ENCODE measurements at places on chromosomes 1 and 21.

- no peak for DNase-seq
Measured at GRCh38 chr21:35041122-35041521, 8.0 kb downstream of the RUNX1 start.

DNA sequence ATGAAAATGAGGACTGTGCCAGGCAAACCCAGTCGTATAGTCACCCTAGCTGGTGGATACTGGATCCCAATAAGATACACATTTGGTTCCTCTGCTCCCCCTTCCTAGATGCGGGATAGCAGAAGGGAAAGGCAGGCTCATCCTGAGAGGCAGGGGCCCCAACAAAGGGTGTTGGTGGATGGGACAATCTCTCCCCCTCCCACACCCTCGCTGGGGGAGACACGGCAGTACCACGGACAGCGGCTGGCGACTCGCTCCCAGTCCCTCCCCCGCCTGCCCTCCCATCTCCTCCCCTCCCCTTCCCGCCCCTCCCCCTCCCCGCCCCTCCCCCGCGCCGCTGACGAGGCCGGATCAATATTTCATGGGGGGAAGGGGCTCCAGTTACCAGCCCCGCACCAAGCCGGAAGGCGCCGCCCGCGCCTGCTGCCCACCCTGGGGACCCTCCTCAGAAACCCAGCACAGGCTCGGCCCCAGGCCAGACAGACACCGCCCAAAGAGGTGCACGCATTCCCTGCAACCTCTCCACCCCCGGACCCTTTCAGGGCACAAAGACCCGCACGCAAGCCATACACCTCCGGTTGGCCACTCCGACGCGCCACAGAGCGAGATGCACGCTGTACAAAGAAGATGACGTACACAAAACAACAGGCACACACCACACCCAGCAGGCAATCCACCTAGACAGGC is 11.5 kb downstream of the RIMS3 start:
- no peak for DNase-seq

- DNase-seq = no peak
Measured at GRCh38 chr1:172003766-172004530, 162.7 kb downstream of the DNM3 start.

GRCh38 chr1:167641786-167642500 is 11.9 kb downstream of the RCSD1 start:
- DNase-seq = no peak

DNA sequence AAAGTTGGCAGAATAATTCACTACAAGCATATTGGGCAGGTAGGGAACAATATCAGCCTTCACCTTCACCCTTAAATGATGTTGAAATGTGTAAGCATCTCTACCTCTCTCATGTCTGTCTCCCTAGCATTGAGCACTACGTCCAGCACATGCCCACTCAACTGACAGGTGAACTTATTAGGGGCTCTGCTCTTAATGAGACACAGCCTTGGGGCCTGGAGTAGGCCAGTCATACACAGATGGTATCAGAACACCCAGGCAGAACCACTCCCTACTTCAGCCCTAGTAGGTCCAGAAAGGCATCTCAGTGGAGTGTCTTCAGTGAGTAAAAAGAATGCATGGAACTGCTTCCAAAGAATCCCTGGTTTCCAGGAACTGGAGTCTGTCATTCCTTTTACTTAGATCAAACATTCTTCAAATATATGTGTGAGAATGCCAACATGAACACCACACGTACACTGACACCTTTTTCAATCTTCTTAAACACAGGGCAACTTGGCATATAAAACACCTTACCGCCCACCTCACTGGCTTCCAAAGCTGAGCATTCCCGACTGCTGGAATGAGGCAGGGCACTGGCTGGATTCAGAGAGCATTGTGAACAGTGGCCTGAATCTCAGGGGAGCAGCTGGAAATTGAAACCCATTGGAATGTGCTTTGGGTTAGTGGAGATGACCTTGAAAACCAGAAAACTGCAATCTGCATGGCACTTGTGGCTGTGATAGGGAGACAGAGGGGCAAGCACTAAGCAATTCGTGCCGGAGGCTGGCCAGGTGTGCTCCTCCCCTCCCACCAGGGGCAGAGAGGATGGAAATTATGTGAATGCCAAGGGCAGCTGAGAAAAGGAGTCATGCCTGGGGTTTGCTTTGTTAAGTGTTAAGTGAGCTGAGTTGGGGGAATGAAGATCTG is 24.2 kb upstream of the HSD3B1 start:
- DNase-seq = no peak

DNA sequence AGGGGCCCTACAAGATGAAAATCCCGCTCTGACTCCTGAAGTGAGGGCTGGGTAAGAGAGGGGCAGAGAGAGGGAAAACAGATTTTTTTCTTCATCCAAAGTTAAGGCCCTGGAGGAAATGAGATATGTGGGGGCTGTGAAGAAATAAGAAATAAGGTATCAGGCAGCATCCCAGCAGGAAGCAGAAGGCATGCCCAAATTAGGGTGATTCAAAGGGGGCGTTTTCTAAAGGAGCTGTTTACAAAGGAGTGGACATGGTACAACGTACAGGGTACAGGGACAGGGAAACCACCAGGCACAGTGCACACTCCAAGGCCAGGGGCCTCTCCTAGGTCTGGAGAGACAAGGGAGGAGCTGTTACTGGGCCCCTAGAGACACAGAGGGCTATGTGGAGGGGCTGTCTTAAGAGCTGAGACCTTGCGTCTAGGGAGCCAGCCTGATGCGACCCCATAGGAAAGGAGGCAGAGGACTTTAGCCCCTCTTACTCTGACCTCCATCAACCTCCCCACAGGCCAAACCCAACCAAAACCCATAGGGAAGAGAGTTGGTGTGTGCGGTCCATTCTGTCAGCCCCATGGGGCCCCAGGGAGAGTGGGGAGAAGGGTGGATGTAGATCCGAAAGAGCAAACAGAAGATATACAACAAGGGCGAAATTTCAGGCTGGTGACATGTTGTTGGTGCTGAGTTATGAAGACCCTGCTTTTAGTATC is 38.6 kb downstream of the STYXL2 start:
- no peak for DNase-seq

GRCh38 chr1:51100264-51100880 is 1.7 kb upstream of the C1orf185 start:
- no peak for DNase-seq

DNA sequence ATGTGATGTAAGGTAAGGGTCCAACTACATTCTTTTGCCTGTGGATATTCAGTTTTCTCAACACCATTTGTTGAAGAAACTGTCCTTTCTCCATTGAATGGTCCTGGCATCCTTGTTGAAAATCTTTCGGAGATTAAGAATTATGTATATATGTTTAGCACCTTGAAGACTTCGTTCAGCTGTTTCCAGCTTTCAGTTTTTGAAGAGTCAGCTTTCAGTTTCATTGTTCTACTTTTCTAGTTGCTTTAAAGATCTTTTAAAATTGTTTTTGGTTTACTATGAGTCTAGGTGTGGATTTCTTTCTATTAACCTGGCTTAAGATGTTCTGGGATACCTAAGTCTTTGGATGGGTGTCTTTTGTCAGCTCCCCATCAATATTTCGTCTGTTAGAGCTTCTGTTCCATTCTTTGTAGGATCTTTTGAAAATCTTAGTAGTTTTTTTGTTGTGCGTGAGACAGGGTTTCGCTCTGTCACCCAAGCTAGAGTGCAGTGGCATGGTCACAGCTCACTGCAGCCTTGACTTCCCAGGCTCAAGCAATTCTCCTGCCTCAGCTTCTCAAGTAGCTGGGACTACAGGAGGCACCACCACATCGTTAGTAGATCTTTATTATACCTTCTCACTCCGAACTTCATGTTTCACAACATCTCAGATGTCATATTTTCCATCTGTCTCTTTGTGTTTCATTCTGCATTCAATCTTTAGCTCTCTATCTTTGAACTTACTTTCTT is 353.5 kb upstream of the B3GALT2 start:
- DNase-seq = no peak

- no peak for DNase-seq
Measured at GRCh38 chr21:35849144-35849543, 211.2 kb downstream of the SETD4 start.

DNA sequence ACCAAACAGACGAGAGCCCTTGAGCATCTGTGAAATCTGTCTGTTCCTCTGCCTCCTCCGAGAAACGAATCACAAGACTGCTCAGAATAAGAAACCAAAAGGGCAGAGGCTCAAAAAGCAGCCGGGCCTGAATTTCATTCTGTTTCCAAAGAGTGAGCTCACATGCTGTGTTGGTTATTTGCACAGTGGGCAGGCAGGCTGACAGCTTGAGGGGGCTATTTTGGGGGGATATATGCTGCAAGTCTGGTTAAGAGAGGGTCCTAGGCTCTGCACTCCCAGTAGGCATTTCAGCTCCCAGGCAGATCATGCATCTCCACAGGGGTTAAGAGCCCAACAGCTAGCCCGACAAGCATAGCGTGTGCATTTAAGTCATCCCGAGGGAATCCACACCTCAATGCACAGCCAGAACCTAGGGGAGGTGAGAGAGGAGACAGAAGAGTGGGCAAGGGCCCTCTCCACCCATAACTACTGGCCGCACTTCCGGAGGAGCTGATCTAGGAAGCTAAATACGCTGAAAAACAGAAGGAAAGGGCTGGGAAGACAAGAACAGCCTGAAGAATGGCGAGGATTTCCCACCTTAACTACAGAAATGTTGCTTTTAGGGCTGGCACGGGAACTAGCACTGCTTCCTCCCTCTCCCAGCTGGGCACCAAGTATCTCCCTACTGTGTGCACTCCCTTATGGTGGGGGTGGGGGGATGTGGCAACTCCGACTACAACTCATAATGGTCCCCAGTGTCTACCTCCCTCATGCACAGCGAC is 3.7 kb downstream of the PGBD5 start:
- DNase-seq = no peak

DNA sequence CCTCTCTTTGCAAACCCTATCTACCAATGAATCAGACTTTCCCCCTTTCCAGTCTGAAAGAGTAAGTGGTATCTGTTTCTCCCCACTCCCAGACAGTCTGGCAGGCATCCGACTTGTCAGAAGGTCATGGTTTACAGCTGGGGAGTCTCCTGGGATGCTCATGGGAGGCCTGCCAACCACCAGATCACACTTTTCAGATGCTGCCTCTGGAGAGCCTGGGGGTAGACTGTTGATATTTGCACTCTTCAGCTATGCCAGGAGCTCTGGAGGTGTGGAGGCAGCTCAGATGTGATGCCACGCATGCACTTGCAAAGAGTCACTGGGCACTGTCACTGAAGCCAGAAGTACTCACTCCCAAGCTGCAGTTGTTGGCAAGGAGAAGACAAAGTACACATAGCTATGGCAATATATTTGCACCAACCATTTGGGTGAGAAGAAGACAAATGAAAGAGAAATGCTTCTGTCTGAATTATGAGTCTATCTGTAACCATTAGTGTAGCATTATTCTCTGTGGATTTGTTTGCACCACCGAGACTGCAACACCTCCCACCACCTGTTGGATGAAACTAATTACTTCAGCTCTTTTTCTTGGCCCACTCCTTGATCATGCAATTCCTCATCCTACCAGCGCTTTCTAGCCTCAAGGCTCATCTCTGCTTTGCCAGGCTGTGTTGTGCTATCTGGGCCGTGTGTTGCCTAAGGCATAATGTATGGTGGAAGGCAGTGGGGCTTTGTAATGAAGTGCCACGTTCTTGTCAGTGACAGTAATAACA is 133.0 kb upstream of the SPAG17 start:
- no peak for DNase-seq

DNA sequence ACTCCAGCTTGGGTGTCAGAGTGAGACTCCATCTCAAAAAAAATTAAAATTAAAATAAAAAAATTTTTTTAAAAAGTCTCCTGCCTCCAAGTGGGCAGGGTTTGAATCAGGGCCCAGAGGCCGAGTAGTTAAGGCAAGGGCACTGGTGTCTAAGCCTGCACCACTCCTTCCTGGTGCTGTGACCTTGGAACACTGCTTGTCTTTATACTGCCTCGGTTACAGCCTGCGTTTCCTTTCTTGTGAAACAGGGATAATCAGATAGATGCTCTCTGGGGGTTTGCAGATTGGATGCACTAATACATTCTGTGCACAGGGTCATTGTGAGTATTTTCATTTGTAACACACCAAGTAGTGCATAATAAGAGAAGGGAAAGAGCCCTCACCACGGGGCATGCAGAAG is 58.4 kb upstream of the EFHD2 start:
- no peak for DNase-seq

GRCh38 chr1:239816081-239816782 is 275.5 kb upstream of the FMN2 start:
- no peak for DNase-seq

- DNase-seq = no peak
Measured at GRCh38 chr1:229288516-229288915, 17.6 kb downstream of the RAB4A start.

DNA sequence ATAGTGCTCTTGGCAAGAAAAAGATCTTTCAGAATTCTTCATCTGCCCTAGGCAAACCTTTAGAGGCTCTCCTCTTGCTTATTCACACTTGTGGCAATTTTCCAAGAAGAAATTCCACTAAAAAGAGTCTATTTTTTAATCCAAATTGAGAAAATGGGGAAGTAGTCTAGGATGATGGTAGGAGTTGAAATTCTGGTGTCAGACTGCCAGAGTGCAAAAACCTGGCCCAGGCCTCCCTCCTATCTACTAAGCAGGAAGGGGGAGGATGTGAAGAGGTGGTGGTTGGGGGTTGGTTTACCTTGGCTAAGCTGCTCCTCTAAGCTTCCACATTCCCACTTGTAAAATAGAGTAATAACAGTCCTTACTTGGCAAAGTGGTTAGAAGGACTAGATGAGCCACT is 120.6 kb upstream of the KCNJ15 start:
- no peak for DNase-seq

GRCh38 chr21:14405225-14405624 is 22.3 kb upstream of the HSPA13 start:
- DNase-seq = no peak

GRCh38 chr1:50774759-50775351 is 185.2 kb downstream of the FAF1 start:
- no peak for DNase-seq

DNA sequence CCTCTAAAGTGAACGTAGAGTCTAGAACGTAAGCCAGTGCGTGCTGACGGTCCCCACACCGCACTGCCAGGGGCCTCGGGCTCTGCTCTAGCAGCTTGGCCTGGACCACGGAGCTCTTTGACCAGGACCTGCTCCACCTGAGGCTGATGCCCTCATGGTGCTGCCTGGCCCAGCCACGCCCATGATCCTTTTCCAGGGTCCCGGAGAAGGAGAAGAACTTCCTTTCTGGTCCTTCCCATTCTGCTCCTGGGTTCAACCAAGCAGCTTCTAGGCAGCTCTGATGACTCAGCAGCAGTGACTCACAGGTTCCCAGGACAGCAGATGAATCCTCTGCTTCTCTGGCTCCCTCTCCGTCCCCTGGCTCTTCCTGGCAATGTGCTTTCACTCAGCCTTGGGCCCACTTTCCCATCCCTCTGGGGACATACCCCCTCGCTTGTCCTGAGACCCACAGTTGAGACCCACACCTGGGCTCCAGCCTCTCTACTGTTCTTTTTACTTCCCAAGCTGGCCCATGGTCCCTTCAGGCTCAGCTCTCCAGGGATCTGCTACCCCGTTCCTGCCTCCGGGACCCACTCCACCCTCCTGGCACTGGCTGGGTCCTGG is 246.3 kb upstream of the RAB4A start:
- no peak for DNase-seq

DNA sequence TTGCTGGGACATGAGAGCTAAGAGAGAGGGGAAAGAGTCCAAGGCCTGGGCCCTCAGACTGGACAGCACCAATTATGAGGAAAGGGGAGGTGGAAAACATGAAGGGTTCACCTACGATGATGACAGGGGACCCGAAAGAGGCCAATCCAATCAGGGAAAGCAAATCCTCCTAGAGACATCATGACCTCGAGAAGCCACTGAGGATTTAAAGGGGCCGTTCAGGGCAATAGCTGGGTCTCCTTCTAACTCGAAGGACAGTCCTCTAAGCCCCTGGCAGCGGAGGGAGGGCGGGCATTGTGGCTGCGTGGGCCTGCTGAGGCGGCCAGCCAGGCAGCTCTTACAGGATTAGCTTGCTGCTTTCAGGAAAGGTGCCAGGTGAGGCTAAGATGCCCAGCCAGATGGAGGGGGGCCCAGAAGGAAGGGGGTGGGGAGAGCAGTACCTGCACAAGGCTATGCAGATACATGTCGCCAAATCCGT is 7.4 kb downstream of the MEF2D start:
- no peak for DNase-seq

Measured in stimulated activated CD8-positive, alpha-beta memory T cell treated with anti-CD3 and anti-CD28 coated beads, Interleukin-2, amount 100 ng/mL, for 1 hour (primary cell).